ENCODE measurements at places on chromosomes 3 and 15.

DNA sequence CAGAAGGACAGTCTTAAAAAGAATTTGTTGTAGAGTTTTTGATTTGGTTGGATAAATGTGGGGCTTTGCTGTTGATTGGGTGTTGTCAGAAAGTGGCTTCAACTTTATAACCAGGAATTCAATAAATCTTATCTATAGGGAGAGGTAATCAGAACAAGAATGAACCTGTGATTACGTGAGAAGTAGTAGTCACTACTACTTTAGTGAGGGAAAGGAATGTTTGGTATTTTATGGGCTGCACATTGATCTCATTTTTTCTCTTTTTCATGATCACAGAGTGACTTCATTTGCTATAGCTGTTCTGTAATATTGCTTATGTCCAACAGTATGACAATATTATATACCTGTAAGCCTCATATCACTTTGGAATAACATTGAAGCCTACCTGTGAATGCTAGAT, 485.2 kb upstream of the BCHE start:
- no peak for DNase-seq

GRCh38 chr3:28467414-28467813, 118.8 kb upstream of the AZI2 start:
- no peak for DNase-seq

GRCh38 chr15:80036071-80036470, 23.4 kb upstream of the ZFAND6 start:
- DNase-seq: no peak

DNA sequence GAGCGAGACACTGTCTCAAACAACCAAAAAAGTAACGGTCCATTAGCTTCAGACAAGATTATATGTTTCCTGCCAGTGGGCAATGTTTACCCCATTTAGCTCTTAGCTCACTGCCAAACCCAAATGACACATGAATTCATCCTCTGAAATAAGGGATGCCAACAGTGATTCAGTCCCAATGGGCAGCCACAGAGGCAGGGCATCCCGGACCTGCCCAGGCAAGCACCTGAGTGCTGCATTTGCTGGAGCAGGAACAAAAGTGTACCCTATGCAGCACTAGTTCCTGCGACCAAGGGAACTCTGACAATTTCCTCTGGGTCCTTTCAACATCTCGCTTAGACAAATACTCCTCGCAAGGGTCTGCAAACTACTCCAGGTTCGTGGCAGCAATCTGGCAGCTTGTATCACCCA, 8.0 kb downstream of the IP6K2 start:
- no peak for DNase-seq

- no peak for DNase-seq
Observed at GRCh38 chr3:123907720-123908119, 23.6 kb upstream of the MYLK start.

DNA sequence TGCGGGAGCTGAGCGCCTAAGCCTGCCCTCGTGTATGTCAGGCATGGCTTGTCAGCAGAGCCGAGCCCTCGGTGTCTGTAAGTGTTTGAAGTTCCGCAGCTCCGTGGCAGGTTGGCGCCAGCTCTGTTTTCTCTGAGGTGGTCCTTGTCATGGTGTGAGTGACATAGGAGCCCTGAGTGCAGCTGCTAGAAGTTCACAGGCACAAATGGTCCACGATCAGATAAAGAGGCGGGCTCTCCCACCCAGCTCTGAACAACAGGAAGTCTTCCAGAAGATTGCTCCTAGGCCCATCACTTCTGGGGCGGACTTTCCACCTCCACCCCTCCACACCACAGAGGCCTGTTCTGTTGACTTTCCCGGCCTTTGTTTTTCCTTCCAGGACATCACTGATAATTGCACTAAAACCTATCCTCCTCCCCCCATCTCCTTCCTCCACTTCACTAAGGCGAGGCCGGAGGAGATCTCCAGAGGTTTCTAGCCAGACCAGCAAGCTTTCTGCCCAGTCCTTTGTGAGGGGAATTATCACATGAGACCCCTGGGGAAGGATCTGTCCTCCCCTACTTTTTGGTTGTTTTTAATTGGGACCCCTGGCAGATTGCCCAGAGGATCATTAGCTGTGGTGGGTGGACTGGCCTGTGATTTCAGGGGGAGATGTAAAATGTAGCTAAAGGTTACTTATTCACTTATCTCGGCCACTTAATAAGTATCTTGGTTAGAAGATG, 19.9 kb downstream of the ITPR1 start:
- no peak for DNase-seq

- no peak for DNase-seq
Observed at GRCh38 chr15:71939981-71940588, 129.7 kb downstream of the NR2E3 start.

- no peak for DNase-seq
Observed at GRCh38 chr15:22995795-22996194, 15.6 kb upstream of the CYFIP1 start.

- no peak for DNase-seq
Observed at GRCh38 chr3:148646126-148646665, 51.5 kb upstream of the AGTR1 start.

- DNase-seq: no peak
Observed at GRCh38 chr3:187960820-187961219, 193.1 kb upstream of the LPP start.

DNA sequence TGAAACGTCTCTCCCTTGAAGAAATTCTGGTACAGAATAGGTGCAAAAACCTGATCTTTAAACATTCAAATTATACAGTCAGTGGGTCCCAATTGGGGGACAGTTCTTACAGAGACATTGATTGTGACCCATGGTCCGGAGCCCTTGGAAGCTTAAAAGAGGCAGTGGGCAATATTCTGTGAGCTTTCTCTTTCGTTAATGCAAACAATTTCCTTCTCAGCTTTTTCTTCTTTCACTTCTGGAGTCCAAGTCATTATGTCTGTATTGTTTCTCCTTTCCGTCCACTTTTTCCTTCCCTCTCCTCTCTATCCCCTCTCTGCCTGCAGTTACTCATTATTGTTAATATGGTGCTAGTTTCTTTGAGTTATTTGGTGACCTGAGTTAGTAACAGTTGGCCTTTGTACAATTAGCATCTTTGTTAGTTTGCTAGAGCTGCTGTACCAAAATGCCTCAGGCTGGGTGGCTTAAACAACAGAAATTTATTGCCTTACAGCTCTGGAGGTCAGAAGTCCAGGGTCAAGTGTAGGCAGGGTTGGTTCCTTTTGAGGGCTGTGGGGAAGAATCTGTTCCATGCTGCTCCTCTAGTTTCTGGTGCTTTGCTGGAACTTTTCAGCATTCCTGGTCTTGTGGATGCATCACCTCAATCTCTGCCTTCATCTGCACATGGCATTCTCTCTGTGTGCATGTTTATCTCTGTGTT, 102.6 kb downstream of the GMPS start:
- DNase-seq: no peak

DNA sequence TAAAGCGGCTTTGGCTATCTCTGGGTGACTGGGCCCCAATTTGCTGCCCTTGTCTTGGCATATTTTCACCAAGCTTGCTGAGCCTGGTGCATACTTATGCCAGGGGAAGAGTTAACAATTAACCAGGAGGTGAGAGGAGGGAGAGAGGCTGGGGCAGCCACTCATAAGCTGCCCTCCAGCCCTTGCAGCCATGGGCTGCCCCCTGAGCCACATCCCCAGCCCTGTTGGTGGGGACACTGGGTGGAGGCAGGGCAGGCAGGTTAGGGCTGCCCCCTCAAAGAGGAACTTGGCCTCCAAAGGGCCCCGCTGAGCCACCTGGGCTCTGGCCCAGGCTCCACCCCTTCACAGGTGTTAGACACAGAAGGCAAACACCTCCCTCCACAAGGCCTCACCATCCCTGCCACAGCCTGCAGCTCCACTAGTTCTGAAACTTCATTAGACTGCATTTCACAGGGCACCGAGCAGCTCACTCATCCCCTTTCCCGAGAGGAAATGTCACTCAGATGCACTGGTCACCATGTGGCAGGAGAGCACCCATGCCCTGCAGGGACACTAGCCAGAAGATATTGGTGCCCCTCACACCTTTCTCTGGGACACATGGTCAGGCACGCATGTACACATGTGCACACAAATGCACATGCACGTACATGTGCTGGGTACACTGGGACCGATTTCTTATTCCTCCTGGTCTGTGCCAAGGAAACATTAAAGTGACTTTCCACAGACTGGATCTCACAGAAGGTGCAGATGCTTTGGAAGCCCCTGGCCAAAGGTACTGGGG, 20.2 kb downstream of the AMOTL2 start:
- no peak for DNase-seq

DNA sequence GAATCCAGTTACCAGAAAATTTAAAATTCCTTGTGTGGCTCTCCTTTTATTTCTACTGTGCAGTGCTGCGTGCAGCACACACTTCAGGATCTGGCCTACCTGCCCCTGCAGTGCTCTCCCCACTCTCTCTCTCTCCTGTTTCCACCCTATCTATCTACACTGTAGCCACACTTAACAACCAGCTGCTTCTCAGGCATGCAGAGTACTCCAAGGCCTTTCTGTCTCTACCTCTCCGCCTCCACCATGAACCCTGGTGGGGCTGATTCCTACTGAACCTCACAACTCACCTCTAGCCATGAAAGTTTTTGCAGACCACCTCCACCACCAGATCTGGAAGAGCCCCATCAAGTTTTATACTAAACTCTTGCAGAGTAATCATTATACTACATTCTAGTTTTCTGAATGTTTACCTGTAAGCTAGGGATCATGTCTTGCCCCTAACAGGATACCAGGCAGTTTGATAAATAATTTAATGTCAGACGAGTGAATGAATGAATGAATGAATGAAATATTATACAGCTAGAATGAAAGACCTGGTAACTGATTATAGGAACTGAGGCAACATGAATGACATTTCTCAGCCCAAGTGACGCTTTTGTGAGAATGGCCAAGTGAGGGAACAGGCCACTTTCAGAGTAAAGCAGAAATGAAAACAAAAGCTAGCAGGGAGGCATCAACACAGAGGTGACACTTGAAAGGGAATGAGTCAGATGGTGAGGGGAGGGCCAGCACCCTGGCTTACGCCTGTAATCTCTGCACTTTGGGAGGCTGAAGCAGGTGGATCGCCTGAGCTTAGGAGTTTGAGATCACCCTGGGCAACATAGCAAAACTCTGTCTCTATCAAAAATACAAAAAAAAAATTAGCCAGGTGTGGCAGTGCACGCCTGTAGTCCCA, 363.5 kb downstream of the FOXP1 start:
- peak; percentile 49 for DNase-seq

- no peak for DNase-seq
Observed at GRCh38 chr3:23431764-23432163, 228.6 kb downstream of the UBE2E2 start.

DNA sequence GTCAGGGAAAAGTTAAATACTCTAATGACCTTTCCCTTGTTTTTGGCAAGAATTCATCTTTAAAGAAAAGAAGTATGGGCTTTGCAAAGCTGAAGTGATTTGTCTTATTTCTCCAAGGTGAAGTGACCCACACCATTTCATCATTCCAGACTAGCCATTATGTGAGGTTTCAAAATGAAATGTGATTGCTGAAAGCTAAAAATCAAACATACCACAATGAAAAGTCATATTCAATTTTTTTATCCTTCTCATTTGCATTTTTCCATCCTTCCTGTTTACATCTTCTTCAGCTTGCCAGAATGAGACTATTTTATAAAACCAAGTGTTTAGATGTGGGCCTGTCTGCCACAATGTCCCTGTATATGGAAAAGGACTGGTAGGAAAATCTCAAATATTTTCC, 142.3 kb upstream of the STRIT1 start:
- no peak for DNase-seq

- no peak for DNase-seq
Observed at GRCh38 chr15:31264559-31265089, 62.0 kb upstream of the KLF13 start.

GRCh38 chr15:81957698-81958097, 88.1 kb downstream of the MEX3B start:
- no peak for DNase-seq

- DNase-seq: no peak
Observed at GRCh38 chr3:40057786-40058185, 248.4 kb downstream of the MYRIP start.

GRCh38 chr3:38255627-38256026, 10.0 kb upstream of the SLC22A13 start:
- no peak for DNase-seq

DNA sequence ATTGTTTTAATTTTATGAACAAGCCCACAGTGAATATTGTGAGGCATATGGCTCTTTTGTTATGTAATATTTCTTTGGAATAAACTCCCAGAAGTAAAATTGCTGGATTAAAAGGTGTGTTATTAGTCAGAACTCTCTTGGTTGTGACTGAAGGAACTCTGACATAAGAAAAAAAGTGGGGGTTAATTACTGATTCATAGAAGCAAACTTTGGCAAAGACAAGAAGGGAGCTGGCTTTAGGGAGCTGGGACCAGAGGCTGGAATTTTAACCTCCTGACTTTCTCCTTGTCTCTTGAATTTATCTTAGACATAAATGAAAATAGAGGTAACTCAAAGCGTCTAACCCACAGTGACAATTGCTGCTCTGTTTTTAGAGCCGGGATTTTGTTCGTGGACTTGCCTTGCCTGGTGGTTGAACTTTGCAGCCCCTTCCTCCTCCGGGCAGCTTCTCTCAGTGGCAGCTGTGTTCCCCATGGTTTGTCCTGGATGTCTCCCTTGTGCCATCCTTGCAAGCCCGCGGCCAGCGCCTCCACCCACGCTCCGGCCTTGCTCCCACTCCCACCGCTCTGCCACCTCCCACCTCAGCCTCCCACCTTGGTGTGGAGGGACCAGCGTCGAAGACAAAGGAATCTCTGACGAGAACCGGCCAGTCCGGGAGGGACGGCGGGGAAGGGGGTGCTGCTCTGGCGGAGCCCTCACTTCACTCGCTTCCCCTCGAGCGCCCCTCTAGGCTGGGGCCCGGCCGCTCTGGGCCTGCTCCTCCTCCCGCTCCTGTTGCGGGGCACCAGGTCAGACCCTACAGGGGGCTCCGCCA, 28.0 kb downstream of the ARHGAP31 start:
- DNase-seq: no peak

- no peak for DNase-seq
Observed at GRCh38 chr3:151843275-151843674, 29.4 kb downstream of the AADAC start.

DNA sequence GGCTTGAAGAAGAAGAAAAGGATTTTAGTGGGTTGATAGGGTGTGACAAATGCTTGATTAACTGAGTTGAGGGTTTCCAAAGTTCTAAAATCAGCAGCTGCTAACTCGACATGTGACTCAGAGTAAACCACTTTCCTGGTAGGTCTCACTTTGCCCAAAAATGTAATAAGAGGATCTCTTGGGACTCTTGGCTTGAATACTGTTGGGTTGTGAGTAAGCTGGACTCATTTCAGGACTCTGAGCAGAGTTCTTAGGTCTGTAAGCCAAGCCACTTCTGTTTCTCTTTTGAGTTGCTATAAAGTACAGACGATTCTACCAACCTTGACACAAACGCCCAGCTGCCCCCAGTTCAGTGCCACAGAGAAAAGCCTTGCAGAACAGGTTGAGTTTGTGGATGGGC, 241.1 kb downstream of the ZNF621 start:
- DNase-seq: peak; percentile 16

DNA sequence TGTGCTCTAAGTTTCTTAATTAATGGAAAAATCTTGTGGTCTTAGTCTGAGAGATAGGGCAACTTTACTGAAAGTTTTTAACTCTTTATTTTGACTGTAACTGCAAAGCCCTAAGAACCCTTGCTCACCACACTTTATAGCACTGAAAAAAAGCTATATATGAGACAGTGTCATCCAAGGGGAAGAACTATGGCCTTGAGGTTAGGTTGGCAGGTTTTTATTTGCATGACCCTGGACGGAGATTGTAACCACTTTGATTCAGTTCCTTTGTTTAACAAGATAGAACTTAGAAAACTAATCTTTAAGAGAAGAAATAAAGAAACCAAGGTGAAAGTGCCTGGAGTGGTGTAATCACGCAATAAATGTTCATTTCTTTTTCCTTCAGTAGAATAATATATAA, 30.6 kb upstream of the LYSMD4 start:
- DNase-seq: no peak
